ENCODE measurements at places on chromosomes 16 and 17. TPM values are rescaled to one million over a fixed set of nuclear protein-coding genes. Genes with fewer than 3 reads are reported as not detected.

- no peak for DNase-seq
Observed at GRCh38 chr16:4529085-4530060, 9.2 kb downstream of the CDIP1 start.

KRT36 gene
- total RNA-seq: 0.27 TPM

GRCh38 chr16:1326391-1326790 lies 7.1 kb upstream of the BAIAP3 start:
- no peak for DNase-seq

GP2 gene
- 7.4 TPM for total RNA-seq

GRCh38 chr17:8892338-8892690 lies 24.8 kb upstream of the PIK3R6 start:
- no peak for DNase-seq
